ENCODE measurements at places on chromosomes 2 and 18.

DNA sequence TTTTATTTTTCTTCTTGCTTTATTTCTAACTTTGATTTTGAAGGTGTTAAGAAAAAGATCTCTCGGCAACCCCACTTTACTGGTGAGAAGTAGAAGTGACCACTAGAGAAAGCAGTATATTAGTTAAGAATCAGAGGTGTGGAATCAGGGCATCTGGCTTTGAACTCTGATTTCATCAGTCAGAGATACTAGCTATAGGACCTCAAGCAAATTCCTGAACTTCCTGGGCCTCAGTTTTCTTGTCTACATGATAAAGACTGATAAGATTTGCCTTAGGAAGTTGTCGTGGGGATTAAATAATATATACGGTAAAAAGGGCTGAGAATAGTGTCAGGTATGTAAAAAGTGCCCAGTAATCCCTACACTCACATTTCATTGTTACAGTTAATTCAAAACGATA lies 440.3 kb upstream of the CRIM1 start:
- no peak for DNase-seq

DNA sequence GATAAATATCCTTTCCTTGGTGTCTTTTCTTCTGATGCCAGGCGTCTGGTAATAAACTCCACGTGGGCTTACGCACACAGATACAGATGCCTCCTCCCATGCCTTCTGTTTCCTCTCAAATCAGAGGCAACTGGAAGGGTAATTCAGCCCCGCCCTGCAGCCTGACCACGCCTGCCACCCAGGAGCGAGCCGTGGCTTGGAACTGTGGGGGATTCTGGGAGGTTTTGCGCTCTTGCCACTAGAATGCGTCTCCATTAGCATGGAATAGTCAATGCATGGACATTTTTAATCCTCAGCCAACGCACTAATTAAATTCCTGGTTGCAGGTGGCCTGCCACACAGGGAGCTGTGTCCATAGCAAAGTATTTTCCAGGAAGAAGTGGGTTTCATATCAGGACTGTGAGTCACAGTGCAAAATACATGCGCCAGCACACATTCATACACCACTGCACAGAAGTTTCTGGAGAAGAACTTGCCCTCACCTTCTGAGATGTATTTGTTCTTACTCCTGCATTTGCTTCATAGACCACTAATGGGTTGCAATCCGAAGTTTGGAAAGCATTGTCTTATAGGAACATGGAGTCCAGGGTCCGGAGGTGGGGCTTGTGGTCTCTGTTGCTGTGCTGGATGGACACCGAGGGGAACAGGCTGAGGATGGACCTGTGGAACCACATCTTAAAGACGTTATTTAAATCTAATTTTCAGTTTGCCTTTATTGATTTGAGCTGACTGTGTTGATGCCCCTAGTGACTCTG lies 151.4 kb downstream of the LDLRAD4 start:
- DNase-seq: no peak

- DNase-seq: peak; percentile 90
These were observed 5.9 kb downstream of the MFSD2B start for GRCh38 chr2:24015562-24016375.

DNA sequence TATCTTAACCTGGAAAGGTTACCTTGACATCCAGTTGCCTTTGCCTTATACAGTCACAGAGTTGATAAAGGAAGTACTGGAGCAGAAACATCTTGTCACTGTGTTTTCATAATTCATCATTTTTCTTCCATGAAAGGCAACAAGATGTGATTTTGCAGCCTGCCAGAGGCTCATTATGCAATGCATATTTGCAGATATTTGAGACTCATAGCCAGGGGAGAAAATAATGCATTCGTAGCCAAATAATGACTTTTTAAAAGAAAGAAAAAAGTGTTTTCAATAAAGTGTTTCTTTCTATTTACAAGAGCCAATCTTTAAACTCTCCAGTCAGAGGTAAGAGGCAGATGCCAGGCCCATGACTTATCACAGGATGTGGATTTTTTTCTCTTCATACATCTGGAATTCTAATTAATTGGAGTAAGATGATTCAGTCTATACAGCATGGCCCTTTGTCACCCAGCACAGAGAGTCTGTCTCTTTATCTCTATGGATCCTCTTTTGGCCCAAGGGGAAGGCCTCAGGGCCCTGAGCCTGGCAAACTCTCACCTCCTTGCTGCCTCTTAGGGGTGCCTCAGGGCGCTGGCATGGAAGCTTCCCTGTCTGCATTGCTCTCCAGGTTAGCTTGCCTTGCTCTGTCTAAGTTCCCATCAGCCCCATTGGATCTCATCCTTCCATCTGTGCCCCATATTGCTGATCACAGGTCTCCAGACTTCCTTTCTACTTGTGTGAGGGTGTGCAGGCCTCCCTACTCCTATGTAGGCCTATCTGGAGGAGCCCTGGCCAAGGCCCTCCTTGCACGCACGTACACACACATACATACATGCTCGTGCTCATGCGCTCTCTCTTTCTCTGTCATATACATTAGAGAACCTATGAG lies 247.7 kb downstream of the TPGS2 start:
- DNase-seq: peak; percentile 63

DNA sequence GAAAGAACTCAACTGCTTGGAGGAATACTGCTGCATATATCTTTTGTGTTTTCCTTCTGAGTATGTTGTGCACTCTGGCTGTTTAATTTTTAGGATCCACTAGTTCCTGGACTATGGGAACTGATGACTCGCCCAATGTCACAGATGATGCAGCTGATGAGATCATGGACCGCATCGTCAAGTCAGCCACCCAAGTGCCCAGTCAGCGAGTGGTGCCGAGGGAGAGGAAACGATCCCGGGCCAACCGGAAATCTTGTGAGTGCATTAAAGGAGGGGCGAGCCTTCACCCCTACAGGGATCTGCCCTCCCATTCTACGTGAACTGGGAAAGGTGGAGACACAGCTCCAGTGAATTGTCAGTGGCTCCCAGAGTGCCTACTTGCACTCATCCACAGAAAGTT lies 59.6 kb downstream of the TPGS2 start:
- DNase-seq: no peak

GRCh38 chr2:240155745-240156390 lies 15.4 kb upstream of the OTOS start:
- DNase-seq: no peak

- DNase-seq: peak; percentile 71
These were observed 41.9 kb upstream of the AAK1 start for GRCh38 chr2:69685321-69686048.

GRCh38 chr2:142769761-142770160 lies 107.7 kb upstream of the KYNU start:
- DNase-seq: no peak

GRCh38 chr2:46735108-46735691 lies 180.4 kb downstream of the MCFD2 start:
- no peak for DNase-seq

DNA sequence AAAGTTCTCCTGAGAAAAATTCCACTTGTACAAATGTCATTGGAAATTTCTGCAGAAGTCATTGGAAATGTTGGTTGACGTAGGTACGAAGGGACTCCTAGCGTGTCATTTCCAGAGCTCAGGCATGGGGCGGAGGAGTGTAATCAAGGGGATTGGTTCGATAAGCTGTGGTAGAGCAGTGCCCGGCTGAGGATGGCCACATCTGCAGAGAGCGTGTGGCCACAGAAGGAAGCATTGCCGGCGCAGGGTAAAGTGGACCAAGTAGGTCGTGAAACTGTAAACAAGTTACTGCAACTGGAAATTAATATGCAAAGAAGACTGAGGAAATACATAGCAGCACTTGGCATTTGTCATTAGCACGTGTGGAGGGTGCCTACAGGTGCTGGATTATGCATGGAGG lies 101.8 kb downstream of the DGKD start:
- DNase-seq: no peak

GRCh38 chr2:29270701-29271121 lies 155.5 kb downstream of the CLIP4 start:
- no peak for DNase-seq

GRCh38 chr2:42752314-42752713 lies 11.6 kb downstream of the OXER1 start:
- no peak for DNase-seq

DNA sequence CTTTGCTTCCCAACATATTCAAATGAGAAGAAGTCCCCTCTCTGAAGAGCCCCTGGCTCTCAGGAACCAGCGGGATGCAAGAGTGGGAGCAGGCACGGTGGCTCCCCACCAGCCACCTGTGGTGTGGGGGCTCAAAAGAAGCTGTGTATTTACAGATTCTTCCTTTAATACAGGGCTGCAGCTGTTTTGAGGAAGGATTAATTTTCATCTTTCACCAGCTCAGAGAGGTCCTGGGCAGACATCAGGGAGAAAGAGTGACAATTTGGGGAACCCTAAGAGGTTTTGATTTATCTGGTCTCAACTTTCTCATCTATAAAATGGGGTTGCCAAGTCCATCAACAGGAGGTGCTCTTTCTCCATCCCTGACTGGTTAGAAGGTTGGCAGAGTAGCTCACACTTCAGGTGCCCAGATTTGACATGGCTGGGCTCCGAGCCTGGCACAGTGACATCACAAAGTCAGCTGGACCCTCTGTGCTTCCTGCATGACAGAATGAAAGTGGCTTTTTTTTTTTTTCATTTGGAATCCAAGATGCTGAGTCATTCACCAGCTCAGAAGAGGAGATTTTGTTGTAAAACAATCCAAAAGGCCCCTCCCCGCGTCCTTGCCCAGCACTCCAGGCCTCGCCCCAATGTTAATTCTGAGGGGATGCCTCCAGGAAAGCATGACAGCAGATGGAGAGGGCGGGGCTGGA lies 15.5 kb upstream of the SIX2 start:
- peak; percentile 94 for DNase-seq

DNA sequence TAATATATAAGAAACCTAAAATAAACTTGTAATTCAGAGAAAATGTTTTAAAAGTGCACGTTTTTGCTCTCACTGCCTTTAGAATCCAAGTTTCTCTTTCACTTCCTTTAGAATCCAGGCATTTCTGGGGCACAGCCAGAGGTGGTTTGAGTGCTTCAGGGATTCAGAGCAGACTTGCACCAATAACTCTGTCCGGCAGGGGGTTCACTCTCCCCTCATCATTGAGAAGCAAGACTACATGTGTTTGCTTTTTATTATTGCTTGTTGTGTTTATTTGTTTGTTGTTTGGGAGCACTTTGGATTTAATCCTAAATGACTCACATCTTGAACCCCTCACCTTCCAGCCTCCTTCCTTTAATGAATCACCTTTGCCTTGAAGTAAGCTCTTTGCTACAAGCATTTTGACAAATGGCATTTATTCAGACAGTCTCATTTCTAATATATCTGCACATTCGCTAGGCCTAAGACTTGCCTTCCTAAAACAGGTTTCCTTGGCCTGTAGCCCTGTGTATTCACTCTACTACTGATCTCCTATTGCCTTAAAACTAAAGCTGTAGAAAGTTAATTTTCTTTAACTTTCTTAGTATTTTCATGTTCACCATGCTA lies 233.5 kb upstream of the ATP5MC3 start:
- peak; percentile 58 for DNase-seq

DNA sequence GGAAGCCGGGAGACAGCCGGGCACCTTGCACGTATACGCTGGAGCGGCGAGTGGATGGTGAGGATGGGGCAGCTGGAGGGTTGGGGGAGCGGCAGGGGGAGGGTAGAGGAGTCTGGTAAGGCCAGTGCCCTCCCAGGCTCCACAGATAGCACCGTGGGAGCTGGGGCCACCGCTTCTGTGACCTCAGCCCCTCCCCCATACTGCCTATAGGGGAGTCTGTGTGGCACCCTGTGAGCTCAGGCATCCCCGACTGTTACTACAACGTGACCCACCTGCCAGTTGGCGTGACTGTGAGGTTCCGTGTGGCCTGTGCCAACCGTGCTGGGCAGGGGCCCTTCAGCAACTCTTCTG lies 9.9 kb upstream of the GMPPA start:
- no peak for DNase-seq

DNA sequence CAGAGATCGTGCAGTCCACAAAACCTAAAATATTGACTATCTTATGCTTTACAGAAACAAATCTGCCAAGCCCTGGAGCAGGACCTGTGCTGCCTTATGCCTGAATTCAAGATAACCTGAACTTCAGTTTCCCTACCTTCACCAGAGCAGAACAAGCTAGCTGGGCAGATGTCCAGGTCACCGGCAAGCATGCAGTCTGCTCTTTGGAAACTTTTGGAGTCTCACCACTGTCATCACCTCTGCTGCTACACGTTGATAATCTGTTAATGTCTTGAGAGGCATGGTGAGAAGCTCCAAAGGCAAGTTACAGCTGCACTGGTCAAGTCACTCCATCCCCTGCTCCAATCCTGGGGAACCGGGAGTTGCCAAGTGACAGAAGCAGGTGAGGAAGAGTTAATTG lies 354.2 kb downstream of the RBM43 start:
- no peak for DNase-seq

- DNase-seq: no peak
These were observed 78.7 kb downstream of the FTCDNL1 start for GRCh38 chr2:199772035-199772976.

- no peak for DNase-seq
These were observed 212.2 kb downstream of the XIRP2 start for GRCh38 chr2:167100506-167100905.

- DNase-seq: peak; percentile 64
These were observed 59.8 kb upstream of the PELI1 start for GRCh38 chr2:64203858-64204632.

DNA sequence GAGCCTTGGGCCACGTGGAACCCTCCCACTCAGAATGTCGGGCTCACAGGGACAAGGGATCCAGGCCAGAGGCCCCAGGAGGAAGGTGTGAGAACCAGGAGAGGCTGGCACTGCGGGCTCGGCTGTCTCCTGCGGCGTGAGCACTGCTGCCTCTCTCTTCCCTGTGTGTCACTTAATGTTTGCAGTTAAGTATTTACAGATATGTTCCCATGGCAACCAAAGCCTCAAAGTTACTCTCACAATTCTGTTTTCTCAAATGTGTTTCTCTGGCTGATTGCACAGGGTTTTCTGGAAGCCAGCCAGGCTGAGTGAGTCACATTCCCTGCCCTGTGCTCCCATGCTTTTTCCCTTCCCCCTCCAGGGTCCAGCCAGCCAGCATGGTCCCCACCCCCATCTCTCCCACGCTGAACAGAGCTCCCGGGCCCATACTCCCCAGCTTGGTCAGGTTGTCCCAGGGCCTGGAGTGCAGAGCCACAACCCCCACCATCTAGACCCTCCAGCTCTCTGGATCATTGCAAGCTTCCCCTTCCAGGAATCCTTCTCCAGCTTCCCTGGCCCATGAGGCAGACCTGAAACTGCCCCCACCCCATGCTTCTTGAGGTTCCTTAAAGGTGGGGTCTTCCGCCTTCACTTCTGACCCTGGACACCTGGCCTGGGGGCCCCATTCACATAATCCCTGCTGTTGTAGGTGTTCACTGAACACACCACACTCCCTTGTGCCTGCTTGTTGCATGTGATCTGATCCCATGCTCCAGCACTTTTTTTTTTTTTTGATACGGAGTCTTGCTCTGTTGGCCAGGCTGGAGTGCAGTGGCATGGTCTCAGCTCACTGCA lies 265.9 kb downstream of the CELF4 start:
- peak; percentile 99 for DNase-seq
